ENCODE measurements at places on chromosomes 1 and 21.

DNA sequence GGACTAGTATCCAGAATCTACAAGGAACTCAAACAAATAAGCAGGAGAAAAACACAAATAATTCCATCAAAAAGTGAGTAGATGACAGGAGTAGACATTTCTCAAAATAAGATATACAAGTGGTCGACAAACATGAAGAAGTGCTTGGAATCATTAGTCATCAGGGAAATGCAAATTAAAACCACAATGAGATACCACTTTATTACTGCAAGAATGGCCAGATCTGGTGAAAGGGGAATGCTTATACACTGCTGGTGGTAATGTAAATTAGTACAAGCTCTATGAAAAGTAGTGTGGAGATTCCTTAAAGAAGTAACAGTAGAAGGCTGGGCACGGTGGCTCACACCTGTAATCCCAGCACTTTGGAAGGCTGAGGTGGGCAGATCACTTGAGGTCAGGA lies 73.8 kb downstream of the POU2F1 start:
- DNase-seq = no peak

GRCh38 chr21:41955516-41955915 lies 1.7 kb upstream of the C2CD2 start:
- DNase-seq = no peak

- peak; percentile 35 for DNase-seq
These were observed 10.6 kb upstream of the GADD45A start for GRCh38 chr1:67674260-67675011.

GRCh38 chr21:36478941-36479340 lies 981 bp downstream of the CLDN14 start:
- DNase-seq = no peak

GRCh38 chr1:119308130-119308700 lies 60.4 kb upstream of the HAO2 start:
- DNase-seq = no peak

DNA sequence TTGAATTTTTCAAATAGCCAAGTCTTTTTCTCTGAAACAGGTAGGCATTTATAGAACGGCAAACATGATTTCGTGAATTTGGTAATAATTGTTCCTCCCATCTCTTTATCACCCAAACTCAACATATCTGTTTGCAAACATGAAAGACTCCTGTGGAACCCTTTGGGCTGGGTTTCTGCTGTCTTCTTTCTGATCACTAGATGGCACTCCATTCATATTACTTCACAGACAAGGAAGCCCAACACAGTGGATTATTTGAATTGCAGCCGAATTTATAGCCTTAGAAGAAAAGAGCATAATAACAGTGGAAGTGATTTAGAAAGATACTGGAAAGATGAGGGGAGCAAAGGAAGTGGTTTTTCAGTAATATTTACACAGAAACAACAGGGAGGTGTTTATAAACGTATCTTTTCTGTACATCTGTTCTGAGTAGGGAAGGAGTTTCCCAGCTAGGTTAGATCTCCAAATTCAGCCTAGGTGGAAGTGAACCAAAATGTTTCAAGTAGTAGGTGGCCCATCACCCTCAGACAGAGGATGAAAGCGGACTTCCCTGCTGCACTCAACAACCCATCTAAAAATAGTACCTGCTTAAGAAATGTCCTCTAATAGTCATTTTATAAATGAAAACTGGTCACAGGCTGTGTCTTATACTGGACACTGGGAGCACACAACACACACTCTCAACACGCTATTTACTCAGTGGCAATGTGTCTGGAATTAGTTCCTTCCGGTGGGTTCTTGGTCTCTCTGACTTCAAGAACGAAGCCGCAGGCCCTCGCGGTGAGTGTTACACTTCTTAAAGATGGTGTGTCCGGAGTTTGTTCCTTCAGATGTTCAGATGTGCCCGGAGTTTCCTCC lies 67.6 kb downstream of the MAP3K21 start:
- peak; percentile 19 for DNase-seq

GRCh38 chr1:103106426-103107341 lies 1.6 kb downstream of the COL11A1 start:
- DNase-seq = no peak

DNA sequence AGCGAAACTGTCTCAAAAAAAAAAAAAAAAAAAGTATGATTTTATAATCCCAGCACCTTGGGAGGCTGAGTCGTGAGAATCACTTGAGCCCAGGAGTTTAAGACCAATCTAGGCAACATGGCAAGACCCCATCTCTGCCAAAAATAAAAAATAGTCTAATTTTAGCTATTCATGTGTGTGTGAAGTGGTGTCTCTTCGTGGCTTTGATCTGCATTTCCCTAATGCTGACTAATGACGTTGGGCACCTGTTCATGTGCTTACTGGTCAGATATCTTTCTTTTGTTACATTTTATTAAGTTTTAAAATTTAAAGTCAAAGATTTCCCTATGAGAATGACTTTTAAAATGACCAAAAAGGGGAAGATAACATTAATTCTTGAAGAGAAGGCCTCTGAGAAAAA lies 31.0 kb downstream of the PSEN2 start:
- no peak for DNase-seq

GRCh38 chr1:31266547-31266946 lies 26.9 kb upstream of the NKAIN1 start:
- DNase-seq = no peak

GRCh38 chr1:228527596-228527995 lies 40.4 kb downstream of the RNF187 start:
- no peak for DNase-seq

DNA sequence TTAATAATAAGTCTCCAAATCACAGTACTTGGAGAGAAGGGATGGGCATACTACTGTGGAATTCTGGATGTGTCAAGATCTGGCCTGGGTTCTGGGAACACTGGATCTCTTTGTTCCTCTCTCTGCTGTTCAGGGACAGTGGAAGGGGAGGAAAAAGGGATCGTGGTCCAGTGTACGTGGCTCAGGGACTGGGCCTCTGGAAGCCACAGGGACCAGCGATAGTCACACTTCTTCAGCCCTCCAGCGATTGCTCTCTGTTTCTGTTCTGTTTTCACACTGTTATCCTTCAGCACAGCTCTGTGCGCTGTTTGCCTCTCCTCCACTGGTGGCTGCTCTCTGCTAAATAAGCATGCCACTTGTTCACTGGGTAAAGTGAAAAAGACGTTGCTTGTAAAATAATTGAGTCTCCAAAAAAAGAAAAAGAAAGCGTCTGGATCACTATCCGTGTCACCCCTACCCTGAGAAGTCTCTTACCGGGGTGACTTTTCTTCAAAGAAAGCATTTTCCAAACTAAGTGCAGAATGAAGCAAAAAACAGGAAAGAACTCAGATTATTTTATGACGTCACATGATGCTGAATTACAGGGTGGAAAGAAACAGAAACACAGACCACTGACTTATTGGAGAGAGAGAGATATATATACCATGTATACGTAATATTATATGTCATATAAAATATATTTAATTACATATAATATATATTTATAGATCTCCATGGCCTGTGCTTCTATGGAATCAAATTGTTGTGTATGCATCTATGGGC lies 279.4 kb downstream of the RGS7 start:
- no peak for DNase-seq

- no peak for DNase-seq
These were observed 1557.4 kb downstream of the PLA2G4A start for GRCh38 chr1:188386161-188386560.
